ENCODE measurements at places on chromosomes 7 and 10.

GRCh38 chr7:29482056-29482455, 81.6 kb upstream of the PRR15 start:
- DNase-seq: no peak

- peak; percentile 69 for DNase-seq
These were observed 112.9 kb downstream of the COL13A1 start for GRCh38 chr10:69914398-69915214.

- no peak for DNase-seq
These were observed 82.3 kb downstream of the AOAH start for GRCh38 chr7:36642010-36642409.

DNA sequence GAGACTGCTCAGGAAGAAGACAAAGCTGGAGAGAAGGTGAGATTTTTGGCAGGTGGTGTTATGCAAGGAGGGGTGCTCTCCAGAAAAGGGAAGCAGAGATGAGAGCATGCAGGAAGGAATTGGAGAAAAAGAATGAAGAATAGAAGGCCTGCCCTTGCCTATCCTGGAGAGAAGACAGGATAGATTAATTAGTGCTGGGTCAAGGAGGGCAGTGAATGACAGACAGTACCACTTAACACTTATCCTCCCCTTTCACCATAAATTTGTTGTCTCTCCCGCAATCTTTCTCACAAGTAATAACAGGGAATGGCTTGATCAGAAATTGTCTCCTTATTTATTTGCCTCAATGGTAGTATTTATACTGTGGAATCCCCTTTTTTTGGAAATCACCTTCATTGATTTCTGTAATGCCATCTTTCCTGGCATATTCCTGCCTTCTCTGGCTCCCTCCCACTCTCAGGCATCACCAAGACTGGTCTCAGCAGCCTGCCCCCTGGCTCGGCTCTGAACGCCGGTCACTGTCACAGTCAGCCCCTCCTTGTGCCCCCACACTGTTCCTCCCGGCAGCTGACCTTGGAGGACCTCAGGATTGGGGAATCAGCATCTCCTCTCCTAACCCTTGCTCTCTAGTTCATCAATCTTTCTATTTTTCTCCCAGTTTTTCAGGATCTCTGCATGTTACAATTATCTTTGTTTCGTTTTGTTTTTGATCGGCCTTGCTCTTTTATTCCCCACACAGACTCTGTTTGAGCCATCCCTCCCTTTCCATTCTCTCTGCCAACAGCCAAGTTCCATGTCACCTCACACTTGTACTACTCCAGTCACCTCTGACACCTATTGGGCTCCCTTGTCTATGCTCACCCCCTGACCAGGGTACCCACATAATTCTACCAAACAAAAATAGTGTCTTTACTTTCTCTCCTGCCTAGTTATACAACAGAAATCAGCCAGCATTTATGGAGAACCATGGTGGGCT, 294.2 kb downstream of the PLXDC2 start:
- no peak for DNase-seq

GRCh38 chr7:36369171-36369570, 20.5 kb upstream of the ANLN start:
- DNase-seq: no peak

GRCh38 chr7:142438923-142439515, 181.2 kb upstream of the PRSS58 start:
- no peak for DNase-seq

GRCh38 chr10:63798599-63799498, 277.6 kb downstream of the REEP3 start:
- DNase-seq: peak; percentile 3

All from activated naive CD8-positive, alpha-beta T cell treated with anti-CD3 and anti-CD28 coated beads, Interleukin-2, amount 50 U/mL, for 24 hours (primary cell).